ENCODE measurements at places on chromosomes 3 and 15.

- no peak for DNase-seq
Measured at GRCh38 chr3:171195686-171196085, 169.2 kb upstream of the SLC2A2 start.

DNA sequence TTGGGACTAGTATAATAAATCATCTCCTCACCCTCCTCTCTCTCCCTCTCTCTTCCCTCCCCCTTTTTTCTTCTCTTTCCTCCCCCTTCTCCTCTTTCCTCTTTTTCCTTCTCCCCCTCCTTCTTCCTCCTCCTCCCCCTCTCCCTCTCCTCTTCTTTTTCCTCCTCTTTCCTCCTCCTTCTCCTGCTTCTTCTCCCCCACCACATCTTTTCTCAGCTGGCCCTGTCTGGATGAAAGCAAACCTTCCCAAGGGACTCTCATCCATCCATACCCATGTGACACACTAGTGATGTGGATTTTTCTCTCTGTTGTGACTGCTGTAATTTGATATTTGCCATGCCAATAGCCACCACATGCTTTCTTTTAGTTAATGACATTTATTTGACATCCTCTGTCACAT is 127.2 kb downstream of the EBLN2 start:
- no peak for DNase-seq

- no peak for DNase-seq
Measured at GRCh38 chr3:38168151-38169026, 3.1 kb downstream of the OXSR1 start.

- DNase-seq, result no peak
Measured at GRCh38 chr3:122183521-122183892, at the start of gene CASR. CASR (plus strand) TSS chr3:122183668; CDS start chr3:122254190, 70,522 bp downstream.

DNA sequence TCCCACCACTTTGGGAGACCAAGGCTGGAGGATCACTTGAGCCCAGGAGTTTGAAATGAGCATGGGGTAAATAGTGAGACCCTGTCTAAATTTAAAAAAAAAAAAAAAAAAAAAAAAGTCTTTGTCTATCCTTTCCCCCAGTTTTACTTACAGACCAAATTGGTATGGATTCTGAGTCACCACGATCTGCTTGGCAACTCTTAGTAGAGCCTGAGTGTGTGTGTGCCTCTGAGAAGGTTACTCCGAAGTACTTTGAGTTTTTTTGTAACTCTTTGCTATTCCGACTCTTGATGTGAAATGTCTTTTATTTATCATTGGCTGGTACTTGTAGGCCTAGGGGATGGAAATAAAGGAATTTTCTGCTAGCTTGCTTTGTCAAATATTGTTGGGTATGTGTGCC is 63.3 kb downstream of the RBM6 start:
- no peak for DNase-seq

DNA sequence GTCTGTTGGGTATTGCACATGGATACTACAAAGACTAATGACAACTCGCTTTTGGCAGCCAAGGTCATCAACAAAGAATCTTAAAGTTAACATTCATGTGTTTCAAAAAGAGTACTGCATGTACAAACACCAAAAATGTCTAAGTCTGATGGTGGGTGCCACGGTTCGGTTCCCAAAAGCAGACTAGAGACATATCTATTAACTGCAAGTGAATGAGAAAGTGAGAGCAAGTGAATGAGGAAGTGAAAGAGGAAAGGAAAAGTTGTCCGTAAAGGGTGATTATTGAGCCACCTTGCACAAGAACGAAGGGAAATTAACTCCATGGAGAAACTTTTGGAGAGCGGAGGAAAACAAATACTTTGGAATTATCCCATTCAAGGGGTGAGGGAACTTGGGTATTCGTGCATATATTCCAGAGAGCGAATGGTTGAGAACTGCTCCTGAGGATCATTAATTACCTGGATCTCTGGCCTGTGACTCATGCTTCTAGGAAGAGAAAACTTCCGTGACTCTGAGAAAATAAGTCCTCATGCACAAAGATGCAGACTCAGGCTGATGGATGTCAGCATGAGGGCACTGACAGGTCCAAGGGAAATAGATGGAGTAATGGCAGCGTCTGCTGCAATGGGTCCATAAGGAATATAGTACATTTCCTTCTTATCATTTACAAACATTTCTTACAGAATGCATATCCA is 336.5 kb upstream of the TGFBR2 start:
- DNase-seq, result no peak

DNA sequence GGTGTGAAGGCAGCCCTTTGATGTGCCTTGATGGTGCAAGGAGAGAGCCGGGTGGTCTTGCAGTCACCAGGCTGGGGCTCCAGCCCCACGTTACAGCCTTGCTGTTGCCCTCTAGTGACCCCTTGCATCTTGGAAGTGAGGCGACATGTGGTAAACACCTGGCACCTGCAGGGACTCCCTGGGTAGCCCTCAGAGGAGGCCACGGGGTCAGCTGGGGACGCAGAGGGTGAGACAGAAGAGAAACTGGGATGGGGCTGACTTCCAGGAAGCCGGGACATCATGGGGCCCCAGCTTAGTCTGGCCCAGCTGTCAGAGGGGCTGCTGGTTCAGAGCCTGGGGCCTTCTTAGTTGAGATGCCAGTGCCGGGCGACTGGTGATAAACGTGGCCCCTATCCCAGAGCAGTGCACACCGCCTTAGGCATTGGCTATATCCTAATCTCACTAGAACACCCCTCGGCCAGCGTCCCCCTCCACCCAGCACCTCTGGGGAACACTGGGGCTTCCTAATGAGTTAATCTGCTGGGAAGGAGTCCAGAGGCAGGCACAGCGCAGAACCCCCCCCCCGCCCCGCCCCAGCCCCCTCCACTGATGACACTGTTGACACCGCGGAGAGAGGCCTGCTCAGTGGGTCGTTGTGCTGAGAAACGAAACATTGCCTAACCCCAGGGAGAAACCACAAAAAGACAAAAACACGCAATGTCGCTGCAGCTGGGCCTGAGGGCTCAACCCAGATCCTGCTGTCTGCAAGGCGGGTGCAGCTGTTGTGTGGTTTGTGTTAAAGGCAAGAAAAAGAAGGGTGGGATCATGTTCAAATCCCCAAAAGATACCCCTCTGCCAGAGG is 60.5 kb upstream of the KLF13 start:
- DNase-seq, result peak; percentile 65

GRCh38 chr3:126113733-126114442 is 30.0 kb upstream of the SLC41A3 start:
- DNase-seq, result peak; percentile 10

GRCh38 chr3:140273542-140274195 is 338.7 kb downstream of the CLSTN2 start:
- no peak for DNase-seq

GRCh38 chr3:50211930-50212329 is 6.9 kb downstream of the SLC38A3 start:
- DNase-seq, result no peak

GRCh38 chr3:71944482-71945065 is 159.6 kb upstream of the PROK2 start:
- no peak for DNase-seq

GRCh38 chr3:192005989-192006388 is 545.0 kb downstream of the PYDC2 start:
- no peak for DNase-seq

- DNase-seq, result no peak
Measured at GRCh38 chr15:53312707-53313106, 446.8 kb downstream of the WDR72 start.

DNA sequence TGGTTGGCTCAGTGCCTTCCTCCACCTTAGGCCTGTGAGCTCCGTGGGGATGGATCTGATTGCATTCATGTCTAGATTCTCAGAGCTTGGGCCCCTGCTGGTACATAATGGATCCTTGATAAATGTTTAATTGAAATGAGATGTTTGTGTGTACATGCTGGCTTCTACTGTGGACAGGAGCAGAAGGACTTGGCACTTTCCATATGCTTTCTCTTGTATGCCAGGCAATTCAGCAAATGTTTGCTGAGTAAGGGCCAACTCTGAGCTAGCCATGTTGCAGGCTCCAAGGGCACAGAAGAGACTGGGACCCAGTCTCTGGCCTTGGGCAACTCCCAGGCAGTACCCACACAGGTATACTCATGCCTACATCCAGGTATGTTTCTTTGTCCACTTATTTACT is 67.0 kb downstream of the RAB11A start:
- DNase-seq, result no peak

DNA sequence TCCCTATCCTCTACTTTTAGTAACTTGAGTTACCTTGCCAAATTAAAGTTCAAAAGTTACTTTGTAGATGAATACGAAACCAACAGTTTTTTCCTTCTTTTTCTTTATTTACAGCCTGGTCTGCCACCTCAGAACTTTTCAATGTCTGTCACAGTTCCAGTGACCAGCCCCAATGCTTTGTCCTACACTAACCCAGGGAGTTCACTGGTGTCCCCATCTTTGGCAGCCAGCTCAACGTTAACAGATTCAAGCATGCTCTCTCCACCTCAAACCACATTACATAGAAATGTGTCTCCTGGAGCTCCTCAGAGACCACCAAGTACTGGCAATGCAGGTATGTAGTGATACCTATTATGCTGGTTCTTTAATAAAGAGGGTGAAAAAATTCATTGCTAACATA is 59.0 kb downstream of the LYSMD4 start:
- no peak for DNase-seq

GRCh38 chr15:26358708-26359107 is 414.2 kb downstream of the GABRB3 start:
- no peak for DNase-seq

GRCh38 chr3:150599611-150600297 is 3.4 kb upstream of the SELENOT start:
- no peak for DNase-seq

DNA sequence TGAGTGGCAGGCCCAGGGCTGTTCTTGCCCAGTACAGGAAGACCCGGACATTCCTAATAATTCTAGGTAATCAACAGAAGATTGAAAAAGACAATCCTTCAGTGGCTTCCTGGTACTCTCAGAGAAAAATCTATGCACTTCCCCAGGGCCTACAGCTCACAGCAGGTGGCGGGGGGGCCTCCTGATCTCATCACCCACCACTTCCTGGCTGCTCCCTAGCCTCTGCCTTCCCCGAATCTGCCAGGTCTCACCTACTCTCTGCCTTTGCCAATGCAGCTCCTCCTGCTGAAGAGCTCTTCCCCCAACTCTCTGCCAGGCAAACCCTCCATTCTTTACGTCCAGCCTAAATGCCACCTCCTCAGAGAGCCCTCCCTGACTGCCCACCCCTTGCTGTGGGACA is 37.5 kb downstream of the EHD4 start:
- DNase-seq, result peak; percentile 64

GRCh38 chr3:165549665-165550064 is 287.6 kb downstream of the BCHE start:
- no peak for DNase-seq

GRCh38 chr3:16790432-16791400 is 94.0 kb upstream of the PLCL2 start:
- DNase-seq, result no peak

- DNase-seq, result no peak
Measured at GRCh38 chr3:32571192-32571485, 481 bp upstream of the DYNC1LI1 start.

DNA sequence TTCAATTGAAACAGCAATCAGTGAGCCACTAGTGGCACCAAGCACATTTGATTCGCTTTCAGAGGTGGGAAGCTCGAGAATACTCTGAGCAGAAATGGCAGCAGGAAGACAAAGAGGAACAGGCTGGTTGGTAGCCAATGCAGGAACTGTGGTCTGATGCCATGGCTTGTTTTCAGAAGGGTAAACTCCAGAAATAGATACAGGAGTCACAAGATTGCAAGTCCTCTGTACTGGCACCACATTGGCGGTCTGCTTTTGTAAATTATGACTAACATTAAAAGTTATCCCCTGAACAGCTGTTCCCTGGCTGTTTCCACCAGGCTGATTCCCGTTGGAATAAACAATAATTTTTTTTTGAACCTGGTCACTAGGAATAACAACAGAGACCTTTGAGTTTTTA is 35.5 kb downstream of the USF3 start:
- no peak for DNase-seq

DNA sequence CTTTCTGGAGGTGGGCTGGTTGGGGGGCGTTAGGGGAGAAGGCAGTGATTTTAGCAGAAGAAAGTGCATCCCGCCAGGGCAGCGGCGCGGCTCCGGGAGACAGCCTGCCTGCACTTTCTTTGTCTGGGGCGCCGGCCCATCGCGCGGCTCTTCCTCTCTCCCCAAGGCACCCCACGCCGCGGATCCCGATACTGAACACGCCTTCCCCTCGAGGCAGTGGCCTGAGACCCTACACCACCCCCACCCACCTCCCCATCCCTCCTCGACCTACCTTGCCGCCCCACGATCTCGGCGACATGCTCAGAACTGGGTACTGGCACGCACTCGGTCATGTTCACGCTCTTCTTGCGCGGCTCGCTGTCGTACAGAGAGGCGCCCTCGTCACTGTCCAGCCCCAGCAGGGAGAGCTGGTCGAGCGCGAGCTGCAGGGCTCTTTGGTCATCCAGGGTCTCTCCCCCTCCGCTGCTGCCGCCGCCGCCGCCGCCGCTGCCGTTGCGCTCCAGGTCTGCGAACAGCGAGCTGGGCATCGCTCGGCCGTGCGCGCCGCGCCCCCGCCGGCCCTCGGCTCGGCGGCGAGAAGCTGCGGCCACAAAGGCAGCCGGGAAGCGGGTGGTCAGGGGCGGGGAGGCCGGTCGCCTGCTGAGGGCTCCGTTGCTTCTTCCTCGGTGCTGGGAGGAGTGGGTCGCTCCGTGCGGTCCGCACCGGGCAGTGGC is 483 bp downstream of the MEX3B start:
- DNase-seq, result peak; percentile 18

GRCh38 chr3:156751461-156752025 is 74.6 kb upstream of the LEKR1 start:
- DNase-seq, result no peak

DNA sequence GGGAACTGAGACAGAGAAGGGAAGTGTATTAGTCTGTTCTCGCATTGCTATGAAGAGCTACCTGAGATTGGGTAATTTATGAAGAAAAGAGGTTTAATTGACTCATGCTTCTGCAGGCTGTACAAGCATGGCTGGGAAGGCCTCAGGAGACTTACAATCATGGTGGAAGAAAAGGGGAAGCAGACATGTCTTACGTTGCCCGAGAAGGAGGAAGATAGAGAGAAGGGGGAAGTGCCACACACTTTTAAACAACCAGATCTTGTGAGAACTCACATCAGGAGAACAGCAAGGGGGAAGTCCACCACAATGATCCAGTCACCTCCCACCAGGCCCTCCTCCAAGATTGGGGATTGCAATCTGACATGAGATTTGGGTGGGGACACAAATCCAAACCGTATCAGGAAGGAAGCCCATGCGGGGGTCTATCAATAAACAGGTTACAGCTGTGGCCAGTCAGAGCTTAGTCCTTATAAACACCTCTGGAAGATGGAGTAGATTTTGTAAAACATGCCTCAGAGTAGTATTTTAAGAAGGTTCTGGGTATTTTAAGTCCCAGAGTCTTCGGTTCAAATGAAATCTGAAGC is 153.9 kb downstream of the GHSR start:
- no peak for DNase-seq

- no peak for DNase-seq
Measured at GRCh38 chr3:197425485-197426120, 127.2 kb upstream of the DLG1 start.

- DNase-seq, result no peak
Measured at GRCh38 chr3:80556763-80557162, 789.0 kb upstream of the ROBO1 start.

All from activated naive CD4-positive, alpha-beta T cell treated with anti-CD3 and anti-CD28 coated beads, Interleukin-2, amount 50 U/mL, for 16 hours (primary cell).